Activated CD4-positive, alpha-beta T cell treated with anti-CD3 and anti-CD28 coated beads, Interleukin-2, amount 50 U/mL, for 4 hours (primary cell): ENCODE measurements at places on chromosomes 11 and 22.

- DNase-seq = no peak
These were observed 91.5 kb upstream of the SESN3 start for GRCh38 chr11:95322539-95322938.

DNA sequence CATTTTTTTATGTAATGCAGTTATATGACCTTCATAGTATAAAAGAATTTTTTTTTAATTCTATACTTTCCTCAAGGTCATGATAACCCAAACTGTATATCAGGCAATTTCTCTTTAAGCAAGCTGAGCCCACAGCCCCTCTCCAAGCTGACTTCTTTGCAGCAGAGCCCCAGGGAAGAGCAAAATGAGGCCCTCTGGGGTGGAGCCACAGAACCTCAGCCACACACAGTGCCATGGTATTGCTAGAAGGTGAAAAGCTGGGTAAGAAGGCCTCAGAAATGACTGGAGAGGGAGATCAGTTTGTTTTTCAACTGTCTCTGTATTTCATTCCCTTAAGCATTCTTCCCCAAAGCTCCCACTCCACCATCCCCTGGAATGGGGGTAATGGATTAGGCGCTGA, 108.8 kb downstream of the PLEKHA7 start:
- no peak for DNase-seq

DNA sequence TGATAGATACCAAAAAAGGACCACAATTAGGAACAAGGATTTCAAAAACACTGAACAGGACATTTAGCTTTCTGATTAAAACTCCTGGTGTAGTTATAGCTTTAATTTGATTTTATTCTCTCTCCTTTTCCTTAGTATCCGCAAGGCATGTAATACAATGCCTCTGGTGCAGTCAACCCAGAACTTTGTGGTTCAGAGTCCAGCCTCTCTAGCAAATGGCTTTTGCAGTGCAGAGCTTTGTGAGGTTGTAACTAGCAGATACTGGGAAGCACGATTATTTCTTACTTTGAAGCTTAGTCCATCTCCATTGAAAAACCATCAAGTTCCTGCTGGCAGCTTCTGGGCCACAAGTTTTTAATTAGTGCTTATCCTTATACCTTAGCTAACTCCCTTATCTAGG, 79.8 kb downstream of the GRIA4 start:
- DNase-seq = no peak

DNA sequence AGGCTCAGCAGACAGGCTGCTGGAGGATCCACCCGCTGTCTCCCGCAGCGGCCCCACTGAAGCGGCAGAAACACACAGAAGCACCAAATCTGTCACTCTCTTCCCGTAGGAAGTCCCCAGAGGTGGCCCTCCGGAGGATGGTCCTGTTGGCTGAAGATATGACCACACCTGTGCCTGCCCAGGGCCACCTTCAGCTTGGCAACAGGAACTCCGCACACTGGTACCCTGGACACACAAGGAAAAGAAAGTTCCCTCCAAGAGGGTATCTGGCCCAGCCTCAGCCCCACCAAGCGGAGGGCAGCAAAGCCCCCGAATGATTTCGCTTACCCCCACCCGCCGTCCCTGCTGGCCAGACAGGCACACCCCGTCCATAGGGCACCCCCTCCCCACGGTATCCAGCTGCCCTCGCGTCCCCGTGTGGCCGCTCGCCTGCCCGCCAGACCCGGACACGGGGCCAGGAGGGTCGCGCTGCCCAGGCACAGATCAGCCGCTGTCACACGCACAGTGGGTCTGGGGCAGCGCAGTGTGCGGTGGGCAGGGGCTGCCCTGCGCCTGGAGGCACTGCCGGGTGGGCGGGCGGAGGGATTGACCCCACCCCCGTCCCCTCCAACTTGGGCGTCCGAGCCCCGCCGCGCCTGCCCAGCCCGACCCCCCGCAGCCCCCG, 7.0 kb downstream of the RASSF7 start:
- DNase-seq = no peak

DNA sequence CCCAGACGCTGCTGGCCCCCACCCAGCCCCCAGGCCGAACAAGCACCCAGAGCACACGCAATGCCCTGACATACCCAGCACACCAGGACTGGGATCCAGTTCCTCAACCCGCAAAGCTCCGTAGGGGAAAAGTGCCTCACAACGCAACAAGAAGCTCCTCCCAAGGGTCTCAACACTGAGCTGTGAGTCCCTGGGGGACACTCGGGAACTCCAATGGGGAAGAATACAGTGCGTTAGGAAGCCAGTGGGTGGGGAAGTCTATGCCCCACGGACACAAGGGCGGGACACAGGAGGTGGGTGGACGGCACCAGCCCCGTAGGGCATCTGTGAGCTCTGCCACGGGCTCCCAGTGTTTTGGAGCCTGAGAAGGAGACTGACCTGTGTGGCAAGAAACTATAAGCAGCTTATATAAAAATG, 1.6 kb downstream of the DEAF1 start:
- no peak for DNase-seq

DNA sequence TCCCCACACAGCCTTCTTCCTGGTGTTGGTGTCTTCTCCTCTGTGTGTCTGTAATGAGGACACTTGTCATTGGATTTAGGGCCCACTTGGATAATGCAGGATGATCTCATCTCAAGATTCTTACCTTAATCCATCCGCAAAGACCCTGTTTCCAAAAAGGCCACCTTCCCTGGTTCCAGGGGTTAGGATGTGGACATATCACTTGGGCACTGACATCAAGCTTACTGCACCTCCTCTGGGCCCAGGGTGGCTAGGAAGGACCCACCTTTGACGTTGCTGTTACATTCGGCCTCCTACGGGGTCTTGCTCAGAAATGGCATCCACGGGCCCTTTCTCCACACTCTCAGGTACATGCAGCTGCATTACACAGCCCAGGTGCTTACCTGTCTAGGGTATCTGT, 535.9 kb downstream of the BRD1 start:
- no peak for DNase-seq

DNA sequence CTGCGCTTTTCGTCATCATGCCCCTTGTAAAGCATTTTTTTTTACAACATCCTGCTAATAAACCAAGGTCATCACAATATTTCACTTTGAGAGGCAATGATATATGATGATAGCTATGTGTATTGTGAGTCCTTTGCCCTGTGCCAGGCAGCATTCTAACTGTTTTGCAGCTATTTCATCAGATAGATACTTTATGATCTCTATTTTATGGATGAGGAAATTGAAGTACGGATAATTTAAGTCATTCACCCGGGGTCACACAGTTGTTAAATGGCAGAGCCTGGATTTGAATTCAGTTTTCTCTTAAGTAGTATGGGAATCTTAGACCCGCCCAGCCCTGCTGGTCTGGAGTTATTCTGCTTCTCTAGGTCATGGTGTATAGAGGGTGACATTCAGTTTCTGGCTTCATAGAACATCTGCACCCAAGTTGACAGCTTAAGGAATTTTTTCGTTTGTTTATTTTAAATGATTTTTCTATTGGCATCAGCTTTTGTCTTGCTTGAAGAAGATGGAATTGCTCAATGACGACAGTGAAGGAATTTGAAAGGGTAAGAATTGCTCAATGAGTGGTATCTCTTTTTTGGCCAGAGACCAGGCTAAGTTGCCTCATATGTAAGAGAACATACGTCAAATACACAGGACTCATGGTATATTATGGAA, 926 bp downstream of the PRR5L start:
- no peak for DNase-seq

DNA sequence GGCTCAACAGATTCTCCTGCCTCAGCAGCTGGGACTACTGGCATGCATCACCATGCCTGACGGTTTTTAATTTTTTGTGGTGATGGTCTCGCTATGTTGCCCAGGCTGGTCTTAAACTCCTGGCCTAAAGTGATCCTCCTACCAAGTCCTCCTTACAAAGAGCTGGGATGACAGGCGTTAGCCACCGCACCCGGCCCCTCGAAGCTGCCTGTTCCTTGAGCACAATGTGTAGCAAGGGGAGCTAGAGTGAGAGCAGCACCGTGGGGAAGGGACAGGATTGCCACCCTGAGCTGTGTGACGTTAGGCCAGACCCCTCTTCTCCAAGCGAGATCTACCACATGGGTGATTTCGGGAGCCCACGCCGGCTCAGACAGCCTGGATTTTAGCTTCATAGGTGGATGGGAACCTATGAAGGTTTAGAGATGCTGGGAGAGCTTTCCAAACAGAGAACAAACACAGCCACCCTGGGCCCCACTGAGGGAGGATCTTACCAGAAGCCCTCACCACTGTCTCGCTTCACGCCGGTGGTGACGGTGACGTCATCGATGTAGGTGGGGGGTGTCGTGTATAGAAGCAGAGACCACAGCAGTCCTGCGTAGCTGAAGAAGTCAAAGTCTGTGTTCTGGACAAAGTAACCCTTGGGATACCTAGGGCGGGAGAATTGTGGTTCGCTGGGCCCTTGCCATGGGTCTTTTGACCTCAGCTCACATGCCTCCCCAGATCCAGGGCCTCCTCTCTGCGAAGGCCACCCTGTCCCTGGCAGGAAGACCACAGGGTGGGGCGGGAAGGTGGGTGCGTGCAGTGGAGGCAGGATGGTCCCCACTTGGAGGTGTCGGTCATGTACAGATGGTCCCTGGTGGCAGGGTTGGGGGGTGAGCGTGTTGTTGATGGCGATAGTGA, 23.1 kb downstream of the RGL4 start:
- no peak for DNase-seq

- DNase-seq = no peak
These were observed 61.2 kb upstream of the CLTCL1 start for GRCh38 chr22:19352766-19353165.

GRCh38 chr22:38303974-38304373, 13.3 kb downstream of the CSNK1E start:
- DNase-seq = no peak

DNA sequence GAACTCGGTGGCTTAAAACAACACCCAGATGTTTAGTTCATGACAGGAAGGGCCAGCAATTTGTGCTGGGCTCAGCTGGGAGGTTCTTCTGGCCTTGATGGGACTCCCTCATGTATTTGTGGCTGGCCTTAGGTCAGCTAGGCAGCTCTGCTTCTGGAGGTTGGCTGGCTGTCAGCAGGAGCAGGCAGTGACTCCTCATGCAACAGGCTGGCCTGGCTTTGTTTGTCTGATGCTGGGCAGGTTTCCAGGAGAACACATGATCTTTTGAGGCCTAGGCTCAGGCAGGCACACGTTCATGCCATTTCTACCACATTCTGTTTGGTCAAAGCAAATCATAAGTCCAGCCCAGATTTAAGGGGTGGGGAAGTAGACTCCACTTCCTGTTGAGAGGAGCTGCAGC, 571.2 kb downstream of the TBC1D22A start:
- DNase-seq = no peak

- DNase-seq = no peak
These were observed 4.2 kb upstream of the TMPRSS6 start for GRCh38 chr22:37113757-37114156.

DNA sequence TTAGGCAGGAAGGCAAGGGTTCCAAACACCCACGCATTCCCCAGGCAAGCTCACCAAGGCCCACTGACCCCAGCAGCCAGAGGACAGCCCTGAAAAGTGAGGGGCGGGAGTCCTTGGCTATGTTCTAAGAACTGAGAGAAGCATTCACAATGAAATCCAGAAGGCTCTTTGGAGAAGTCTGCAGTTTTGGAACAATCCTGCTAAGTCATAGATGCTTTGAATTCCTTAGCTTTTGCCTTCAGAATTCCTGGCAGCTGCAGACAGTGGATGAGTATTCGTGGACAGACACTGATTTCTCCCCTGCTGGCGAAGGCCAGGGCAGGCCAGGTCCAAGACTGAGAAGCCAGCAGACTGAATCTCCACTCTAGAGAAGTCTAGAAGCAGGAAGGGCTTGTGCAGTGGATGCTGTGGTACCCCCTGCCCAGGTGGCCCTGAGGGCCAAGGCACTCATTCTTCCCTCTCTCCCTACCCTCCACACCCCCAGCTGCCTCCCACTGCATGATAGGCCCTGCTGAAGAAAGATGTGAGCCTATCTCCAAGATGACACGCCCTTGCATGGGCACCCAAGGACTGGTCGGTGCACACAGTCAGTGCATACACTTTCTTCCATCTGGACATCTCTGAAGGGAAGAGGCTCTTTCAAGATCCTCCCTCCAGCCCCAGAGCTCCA, 133.2 kb upstream of the TEAD1 start:
- DNase-seq = no peak

GRCh38 chr11:120985718-120986569, 38.0 kb upstream of the TBCEL start:
- DNase-seq = peak; percentile 11

- DNase-seq = no peak
These were observed 24.7 kb downstream of the KCNE3 start for GRCh38 chr11:74442636-74443035.

DNA sequence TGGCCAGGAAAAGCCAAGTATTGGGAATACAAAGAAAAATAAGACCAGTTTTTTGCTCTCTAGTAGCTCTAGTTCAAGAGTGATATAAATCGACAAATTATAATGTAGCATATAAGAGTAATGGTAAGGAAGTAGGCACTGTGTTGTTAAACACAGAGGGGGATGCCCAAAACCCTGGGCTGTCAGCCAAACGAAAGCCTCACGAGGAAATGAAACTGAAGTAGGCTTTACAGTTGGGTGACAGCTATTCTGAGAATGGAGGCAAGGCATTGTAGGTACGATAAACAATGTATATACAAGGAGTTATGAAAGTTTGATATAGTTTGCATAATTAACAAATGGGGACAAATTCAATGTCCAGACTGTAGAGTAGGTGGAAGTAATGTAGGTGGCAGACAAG, 176.4 kb downstream of the FAM181B start:
- DNase-seq = no peak

GRCh38 chr11:116267146-116267545, 505.6 kb downstream of the BUD13 start:
- DNase-seq = no peak

DNA sequence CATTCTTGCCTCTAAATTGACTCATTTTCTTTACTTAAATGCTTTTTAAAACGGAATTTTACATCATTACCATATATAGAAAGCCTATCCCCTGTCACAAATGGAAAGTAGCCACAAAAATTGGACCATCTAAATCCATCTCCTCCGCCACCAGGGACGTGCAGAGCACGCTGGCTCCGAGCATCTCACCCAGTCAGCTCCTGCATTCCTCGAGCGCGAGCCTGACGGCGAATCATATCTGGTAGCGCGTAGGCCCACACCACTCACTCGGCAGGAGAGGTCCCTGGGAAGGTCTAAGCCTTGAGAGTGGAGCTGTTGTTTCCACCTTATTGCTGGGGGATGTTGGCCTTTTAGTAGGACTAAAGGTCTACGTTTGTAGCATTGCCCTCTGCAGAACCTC, 152.4 kb downstream of the TRIM29 start:
- DNase-seq = no peak

GRCh38 chr22:41899992-41900651, 14.8 kb downstream of the SHISA8 start:
- no peak for DNase-seq

DNA sequence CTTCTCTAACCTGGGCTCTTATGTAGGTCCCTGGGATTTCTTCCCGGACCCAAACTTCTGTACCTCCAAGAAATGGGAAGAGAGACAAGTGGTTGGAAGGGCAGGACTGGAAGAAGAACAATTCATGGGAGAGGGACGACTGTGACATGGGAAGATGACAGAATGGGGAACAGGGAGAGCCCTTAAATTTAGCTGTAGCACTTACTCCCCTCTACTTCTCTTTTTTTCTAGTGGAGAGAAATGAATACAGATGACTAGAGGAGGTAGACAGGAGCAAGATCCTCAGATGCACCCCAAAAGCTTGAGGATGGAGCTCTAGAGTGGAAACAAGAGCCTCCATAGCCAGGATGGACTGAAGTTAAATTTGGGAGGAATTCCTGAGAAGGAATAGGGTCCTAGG, 2.3 kb downstream of the RHOG start:
- DNase-seq = no peak
